Activated T-cell treated with anti-CD3 and anti-CD28 coated beads for 48 hours (primary cell): ENCODE measurements at places on chromosomes 4 and X.

- no peak for DNase-seq
These were observed 35.1 kb downstream of the HADH start for GRCh38 chr4:108024878-108025165.

- no peak for DNase-seq
These were observed at the start of gene GRID2 for GRCh38 chr4:92303621-92304027. Gene GRID2, plus strand, starts transcription at chr4:92303966.

- DNase-seq, result no peak
These were observed 122.7 kb upstream of the HSD17B10 start for GRCh38 chrX:53556868-53557267.

- DNase-seq, result no peak
These were observed 18.4 kb downstream of the EFNB1 start for GRCh38 chrX:68847172-68847571.

DNA sequence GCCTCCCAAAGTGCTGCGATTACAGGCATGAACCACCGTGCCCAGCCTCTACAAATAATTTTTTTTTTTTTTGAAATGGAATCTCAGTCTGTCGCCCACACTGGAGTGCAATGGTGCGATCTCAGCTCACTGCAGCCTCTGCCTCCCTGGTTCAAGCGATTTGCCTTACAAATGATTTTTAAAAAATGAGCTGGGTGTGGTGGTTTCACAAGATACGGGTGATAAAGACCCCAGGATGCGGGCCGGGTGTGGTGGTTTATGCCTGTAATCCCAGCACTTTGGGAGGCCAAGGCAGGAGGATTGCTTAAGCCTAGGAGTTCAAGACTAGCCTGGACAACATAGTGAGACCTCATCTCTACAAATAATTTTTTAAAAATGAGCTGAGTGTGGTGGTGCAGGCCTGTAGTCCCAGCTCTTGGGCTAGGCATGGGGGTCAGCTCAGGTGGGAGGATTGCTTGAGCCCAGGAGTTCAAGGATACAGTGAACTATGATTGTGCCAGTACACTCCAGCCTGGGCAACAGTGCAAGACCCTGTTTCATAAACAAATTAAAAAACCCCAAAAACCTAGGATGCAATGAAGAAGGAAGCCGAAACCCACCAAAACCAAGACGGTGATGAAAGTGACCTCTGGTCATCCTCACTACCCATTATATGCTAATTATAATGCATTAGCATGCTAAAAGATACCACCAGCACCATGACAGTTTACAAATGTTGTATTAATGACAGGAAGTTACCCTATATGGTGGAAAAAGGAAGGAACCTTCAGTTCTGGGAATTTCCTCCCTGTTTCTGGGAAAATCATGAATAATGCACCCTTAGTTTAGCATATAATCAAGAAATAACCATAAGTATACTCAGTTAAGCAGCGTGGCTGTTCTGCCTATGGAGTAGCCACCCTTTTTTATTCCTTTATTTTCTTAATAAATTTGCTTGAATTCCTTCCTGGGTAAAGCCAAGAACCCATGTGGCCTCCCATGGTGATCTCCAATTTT, 27.7 kb downstream of the PDGFRA start:
- DNase-seq, result no peak

DNA sequence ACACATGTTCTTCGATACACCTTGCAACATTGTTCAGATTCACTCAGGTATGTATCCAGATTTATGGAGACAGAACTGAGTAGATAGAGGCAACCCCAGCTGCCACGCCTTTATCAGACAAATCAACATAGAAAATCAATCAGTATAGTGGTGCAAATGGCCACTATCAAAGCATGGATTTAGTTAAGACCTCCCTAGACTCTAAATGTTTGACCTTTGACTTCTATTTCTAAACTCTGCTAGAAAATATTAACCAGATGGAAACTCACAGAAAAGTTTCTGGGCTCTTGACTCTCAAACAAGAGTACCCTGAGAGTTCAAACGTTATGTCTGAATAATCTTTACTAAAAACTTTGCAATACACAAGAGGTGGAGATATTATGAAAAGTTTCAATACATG, 411.5 kb downstream of the IQCM start:
- no peak for DNase-seq

DNA sequence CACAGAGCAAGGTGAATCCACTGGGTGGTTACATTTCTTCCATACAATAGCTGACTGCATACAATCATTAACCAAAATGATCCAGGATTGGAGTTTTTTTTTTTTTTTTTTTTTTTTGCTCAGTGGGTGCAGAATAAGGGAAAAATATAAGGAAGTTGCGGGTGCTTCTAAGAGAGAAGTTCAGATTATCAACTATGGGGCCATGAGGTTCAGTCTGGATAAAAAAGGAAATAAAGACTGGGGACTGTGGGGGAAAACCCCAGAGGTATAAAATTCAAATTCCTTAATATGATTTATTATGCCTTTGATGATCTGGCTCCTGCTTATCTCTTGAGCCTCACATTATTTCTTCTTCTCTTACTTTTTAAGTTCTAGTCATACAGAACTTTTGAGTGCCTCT, 5.9 kb upstream of the EIF1AX start:
- DNase-seq, result no peak

DNA sequence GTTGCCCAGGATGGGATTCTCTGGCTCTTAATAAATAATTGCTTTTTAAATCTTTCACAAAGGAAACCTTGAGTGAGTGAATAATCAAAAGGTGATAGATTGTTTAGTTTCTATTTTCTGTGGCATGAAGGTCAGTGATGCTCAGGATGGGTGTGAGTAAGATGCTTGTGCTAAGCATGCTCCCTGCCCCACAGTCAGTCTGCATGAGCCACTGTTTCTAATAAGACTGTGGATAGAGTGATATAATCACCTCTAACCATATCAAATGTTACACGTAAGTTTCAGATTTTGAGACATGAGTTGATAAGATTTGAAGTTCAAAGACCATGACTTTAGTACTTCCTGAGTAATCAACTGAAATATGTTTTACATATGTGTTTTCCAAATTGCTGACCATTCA, 2.7 kb upstream of the GAGE10 start:
- no peak for DNase-seq

DNA sequence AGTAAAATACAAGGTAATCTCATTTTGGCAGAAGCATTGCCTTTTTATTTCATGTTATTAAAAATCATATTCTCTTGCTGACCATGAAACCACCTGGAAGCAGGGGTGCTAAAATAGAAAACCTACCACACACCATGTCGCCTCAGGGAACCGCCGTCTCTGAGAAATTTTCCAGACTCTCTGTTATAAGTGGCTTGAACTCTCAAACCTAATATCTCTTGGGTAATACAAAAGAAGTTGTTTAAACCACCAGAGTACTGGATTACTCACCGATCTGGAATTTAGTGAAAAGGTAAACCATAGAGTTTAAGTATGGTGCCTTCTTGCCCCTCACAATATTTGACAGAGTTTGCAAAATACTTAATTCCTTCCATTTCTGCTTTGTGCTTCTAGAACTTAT, 27.7 kb downstream of the ENPP6 start:
- DNase-seq, result no peak

- DNase-seq, result no peak
These were observed 1482.6 kb downstream of the FAM133A start for GRCh38 chrX:95156566-95156965.

DNA sequence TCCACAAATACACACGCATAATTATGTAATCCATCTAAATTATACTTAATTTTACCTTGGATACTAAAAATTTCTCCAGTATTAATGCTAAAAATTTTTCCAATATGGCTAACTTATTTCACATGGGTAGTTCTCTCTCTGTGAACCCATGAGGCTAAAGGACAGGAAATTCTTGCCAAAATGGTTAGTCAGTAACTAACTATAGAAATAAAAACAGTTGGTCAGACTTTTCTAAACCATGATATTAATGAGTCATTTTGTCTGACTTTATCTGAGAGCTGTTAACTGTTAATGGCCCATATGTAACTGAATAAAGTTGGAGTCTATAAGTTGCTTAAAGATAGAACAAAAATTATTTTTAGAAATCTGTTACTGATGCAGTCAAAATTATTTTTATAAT, 549.4 kb downstream of the TLL1 start:
- DNase-seq, result no peak

GRCh38 chr4:153153339-153153871, 50.8 kb upstream of the TRIM2 start:
- DNase-seq, result peak; percentile 60

DNA sequence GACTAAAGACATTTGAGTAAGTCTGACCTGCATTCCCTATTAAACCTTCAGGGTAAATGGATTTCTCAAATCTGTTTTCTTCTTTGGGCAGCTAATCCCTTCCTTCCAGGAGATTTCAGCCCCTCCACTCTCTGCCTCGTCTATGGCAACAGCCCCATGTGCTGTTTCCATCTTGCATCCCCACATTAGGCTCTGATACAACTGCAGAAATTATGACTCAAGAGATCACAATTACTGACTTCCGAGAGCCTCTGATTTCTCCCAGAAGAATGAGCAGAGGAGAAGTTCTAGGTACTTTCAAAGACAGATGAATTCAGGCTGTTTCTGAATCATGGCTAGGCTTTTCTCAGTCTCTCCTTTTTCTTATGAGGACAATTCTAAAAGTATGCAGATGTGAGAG, 38.7 kb downstream of the RAI2 start:
- no peak for DNase-seq

GRCh38 chrX:30525732-30526131, 51.8 kb downstream of the TASL start:
- DNase-seq, result no peak
